NCI-H526 treated with DMSO at 0.1 percent for 48 hours (cell line): ENCODE measurements at places on chromosomes 3 and 15.

DNA sequence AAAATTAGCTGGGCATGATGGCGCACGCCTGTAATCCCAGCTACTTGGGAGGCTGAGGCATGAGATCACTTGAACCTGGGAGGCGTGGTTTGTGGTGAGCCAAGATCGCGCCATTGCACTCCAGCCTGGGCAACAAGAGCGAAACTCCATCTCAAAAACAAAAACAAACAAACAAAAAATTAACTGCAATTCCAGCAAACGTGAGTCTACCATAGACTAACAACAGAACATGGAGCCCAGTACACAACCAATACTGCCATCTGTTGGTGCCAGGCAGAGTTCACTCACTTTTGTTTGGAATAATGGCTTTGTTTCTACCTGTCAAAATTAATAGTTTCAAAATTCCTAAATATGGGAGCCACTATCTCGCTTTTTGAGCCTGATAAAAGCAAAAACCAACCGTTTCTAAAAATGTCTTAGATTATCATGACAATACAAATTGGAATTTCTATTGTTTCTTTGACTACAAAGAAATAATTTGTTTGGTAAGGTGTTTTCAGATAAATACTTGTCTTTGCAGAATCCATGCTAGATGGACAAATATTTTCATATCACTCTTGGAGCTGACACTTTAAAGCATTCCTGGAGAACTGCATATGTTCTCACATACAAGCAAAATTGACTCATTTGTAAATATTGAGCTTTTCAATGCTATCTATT, 45.0 kb downstream of the GPR176 start:
- no peak for DNase-seq

- DNase-seq = no peak
Measured at GRCh38 chr3:141655801-141656200, 82.3 kb upstream of the RNF7 start.

DNA sequence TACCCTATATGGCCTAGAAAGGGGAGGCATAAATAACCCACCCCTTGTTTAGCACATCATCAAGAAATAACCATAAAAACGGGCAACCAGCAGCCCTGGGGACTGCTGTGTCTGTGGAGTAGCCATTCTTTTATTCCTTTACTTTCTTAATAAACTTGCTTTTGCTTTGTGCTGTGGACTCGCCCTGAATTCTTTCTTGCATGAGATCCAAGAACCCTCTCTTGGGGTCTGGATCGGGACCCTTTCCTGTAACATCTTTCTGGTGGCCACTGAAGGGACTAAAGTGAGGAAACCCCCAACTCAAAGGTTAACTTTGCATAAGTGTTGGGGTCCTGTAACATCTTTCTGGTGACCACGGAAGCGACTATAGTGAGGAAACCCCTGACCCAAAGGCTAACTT, 15.7 kb upstream of the HHATL start:
- no peak for DNase-seq

DNA sequence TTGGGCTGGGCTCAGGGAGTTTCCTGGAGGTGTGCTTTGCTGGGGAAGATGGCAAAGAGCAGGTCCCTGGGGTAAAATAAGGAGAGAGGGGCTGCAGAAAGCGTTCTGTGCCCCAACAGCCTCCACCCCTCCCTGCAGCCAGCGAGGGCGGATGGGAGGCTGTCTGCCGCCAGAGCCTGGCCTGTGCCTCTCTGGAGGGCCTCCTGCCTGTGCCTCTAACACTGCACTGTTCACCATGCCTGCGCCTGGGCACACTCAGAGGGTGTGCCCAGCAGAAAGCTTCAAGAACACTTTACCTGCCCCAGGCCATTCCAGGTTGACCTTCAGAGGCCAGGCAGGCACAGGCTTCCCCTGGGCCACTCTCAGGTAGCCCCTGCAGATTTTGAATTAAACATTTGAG, 77.7 kb upstream of the KLF13 start:
- DNase-seq = no peak

DNA sequence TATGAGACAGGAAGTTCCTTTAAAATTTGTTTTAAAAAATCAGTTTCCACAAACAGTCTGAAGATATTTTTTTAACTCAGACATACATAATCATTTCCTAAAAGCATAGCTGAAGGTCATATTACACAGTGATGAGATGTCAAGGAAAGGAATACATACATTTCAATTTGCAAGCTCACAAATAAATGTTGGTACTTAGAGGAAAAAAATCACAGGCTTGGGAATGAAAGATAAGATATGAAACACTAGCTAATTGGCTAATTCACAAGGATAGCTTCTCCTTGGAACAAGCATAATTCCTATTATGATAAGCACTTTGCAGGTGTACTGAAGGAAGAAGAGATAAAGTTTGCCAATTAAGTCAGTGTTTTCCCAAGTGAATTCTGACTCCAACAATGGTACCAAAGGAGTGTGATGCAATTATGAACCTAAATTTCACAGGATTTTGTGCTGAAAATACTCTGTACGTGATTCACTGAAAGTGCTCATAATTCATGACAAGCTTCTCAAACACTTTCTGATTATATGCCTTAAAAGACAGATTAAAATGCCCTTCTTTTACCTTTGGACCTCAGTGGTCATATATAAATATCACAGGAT, 112.4 kb downstream of the FRMD5 start:
- DNase-seq = no peak
